ENCODE measurements at places on chromosomes 6 and 20. TPM values are rescaled to one million over a fixed set of nuclear protein-coding genes. Genes with fewer than 3 reads are reported as not detected.

Gene PPP1R14C
- not detected for total RNA-seq

Gene HLA-DOB
- total RNA-seq = 2.9 TPM

Gene LGSN
- not detected for total RNA-seq

Gene MRPL14
- 10.4 TPM for total RNA-seq

Gene GJA10
- not detected for total RNA-seq

Gene SEL1L2
- total RNA-seq = not detected

Gene PAX1
- not detected for total RNA-seq

GRCh38 chr6:45707176-45707575, 308.5 kb downstream of the CLIC5 start:
- no peak for DNase-seq
- H3K27me3 ChIP-seq = no peaks in the 10 kb centered on the region
- H3K27ac ChIP-seq = no peak overlapping the region
- peaks cover 17% of the 10 kb centered on the region for H3K4me1 ChIP-seq
- no peak overlapping the region for H3K4me3 ChIP-seq
- no peaks in the 10 kb centered on the region for H3K36me3 ChIP-seq

DNA sequence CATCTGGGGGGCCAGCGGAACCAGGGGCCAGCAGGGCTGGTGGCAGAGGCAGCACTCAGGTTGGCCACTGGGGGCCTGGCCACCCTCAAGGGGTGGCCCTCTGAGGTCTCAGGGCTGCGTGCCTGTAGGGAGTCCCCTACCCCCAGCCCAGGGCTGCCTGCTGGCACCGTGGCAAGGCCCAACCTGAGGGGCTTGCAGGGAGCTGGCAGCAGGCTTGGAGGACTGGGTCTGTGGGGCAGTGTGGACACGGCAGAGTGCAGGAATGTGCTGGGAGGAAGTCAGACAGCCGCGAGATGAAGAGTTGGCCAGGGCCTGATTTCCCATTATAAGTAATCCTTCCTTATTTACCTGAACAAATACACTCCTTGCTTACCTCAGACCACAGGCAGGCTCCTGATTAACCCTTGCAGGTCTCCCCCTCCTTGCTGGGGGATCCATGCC, at the start of gene SPDEF:
TSS of gene SPDEF (minus strand) at position 299 of the 441 bp plus-strand sequence. CDS start 11,874 bp downstream, outside the sequence.
- H3K27me3 ChIP-seq = no peaks in the 10 kb centered on the region
- no peak for DNase-seq
- no peaks in the 10 kb centered on the region for H3K4me1 ChIP-seq
- no peak within 1 kb of the TSS for H3K27ac ChIP-seq
- no peaks in the 10 kb centered on the region for H3K36me3 ChIP-seq
- H3K4me3 ChIP-seq = no peak within 1 kb of the TSS

GRCh38 chr20:23048283-23049200, 930 bp downstream of the THBD start:
- peaks cover 58% of the 10 kb centered on the region for H3K27me3 ChIP-seq
- peak overlapping the region; percentile 34 for H3K4me3 ChIP-seq
- no peak overlapping the region for H3K27ac ChIP-seq
- H3K4me1 ChIP-seq = peaks cover 20% of the 10 kb centered on the region
- no peak for DNase-seq
- no peaks in the 10 kb centered on the region for H3K36me3 ChIP-seq

GRCh38 chr6:43774776-43775534, 4.9 kb downstream of the VEGFA start:
- H3K27me3 ChIP-seq = peaks cover 27% of the 10 kb centered on the region
- DNase-seq = peak; percentile 42
- no peaks in the 10 kb centered on the region for H3K36me3 ChIP-seq
- no peak overlapping the region for H3K27ac ChIP-seq
- H3K4me1 ChIP-seq = peaks cover 32% of the 10 kb centered on the region
- H3K4me3 ChIP-seq = no peak overlapping the region

DNA sequence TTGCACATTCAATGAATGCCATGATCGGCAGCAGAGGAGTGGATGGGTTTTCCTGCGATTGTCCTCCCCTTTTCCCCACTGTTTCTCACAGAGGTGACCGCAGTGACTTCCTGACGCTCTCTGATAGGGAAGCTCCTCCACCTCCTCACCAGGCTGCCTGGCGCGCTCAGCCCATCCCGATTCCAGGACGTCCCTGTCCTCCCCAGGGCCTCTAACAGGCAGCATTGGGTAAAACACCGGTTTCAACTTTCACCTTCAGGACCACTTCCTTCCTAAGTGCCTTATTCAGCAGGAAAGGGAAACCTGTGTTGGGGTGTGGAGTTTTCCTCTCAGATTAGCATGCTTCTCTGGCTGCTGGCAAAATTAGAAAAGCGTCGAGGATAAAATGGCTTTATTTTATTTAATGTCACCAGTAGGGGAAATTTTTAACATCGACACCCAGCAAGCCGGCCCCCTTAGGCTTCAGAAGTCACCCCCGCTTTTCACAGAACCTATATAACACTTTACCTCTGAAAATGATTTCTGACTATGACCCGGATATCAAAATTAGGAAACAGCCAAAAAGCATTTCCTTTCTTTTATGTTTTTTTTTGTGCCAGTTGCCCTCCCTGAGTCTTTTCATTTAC, 570.4 kb upstream of the GJE1 start:
- no peak overlapping the region for H3K27ac ChIP-seq
- H3K4me1 ChIP-seq = peaks cover 9% of the 10 kb centered on the region
- DNase-seq = peak; percentile 2
- H3K27me3 ChIP-seq = no peaks in the 10 kb centered on the region

DNA sequence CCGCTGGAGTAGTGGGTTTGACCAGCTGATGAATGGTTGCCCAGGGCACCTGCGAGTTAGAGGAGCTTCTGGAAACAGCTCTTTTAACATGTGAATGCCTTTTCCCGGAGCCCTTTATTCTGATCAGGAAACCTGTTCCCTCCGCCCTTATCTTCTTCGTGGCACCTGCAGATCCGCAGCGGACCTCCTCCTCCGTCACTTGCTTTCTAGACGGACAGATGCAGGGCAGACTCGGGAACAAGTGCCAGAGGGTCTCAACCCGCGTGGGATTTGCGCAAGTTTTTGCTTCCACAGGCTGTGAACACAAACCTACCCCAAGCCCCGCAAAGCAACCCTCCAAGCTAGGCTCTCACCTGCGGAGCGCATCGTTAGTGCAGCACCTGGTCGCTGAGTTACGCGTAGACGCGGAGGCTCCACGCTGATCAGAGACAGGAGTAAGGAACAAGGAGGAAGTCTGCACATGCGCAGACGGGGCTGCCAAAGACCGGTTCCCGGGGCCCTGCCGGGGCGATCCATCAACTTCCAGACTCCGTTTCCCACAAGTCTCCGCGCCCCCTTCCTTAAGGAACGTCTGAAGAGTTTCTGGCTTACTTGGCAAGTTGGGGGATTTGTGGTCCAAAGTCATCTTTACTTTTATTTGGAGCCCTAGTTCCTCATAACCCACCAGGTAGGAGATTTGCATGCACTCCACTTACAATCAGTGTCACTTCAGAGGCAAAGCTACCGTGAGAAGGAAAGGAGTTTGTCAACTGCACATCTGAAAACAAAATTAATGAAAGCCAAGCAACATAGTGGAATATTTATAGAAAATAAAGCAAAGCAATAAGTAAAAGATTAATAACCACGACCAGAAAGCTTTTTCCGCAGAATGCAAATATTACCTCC, 52.7 kb upstream of the ELMO2 start:
- DNase-seq = peak; percentile 10
- H3K27me3 ChIP-seq = peaks cover 17% of the 10 kb centered on the region
- H3K27ac ChIP-seq = no peak overlapping the region
- peaks cover 5% of the 10 kb centered on the region for H3K4me1 ChIP-seq

GRCh38 chr6:47246551-47246950, 63.2 kb downstream of the TNFRSF21 start:
- peaks cover 8% of the 10 kb centered on the region for H3K4me1 ChIP-seq
- H3K36me3 ChIP-seq = no peaks in the 10 kb centered on the region
- no peaks in the 10 kb centered on the region for H3K27me3 ChIP-seq
- no peak for DNase-seq

GRCh38 chr6:1609041-1609647, 571 bp upstream of the FOXC1 start:
- H3K4me1 ChIP-seq = peaks cover 72% of the 10 kb centered on the region
- peaks cover 67% of the 10 kb centered on the region for H3K27me3 ChIP-seq
- H3K27ac ChIP-seq = no peak overlapping the region
- H3K36me3 ChIP-seq = no peaks in the 10 kb centered on the region

All from CD4-positive, alpha-beta T cell (primary cell).